Activated CD4-positive, alpha-beta T cell treated with anti-CD3 and anti-CD28 coated beads, Interleukin-2, amount 50 U/mL, for 1 hour (primary cell): ENCODE measurements at places on chromosomes 3 and 15.

- no peak for DNase-seq
Observed at GRCh38 chr3:48016301-48016973, at the start of gene MAP4. Gene MAP4 (minus strand): TSS chr3:48016416. CDS start chr3:47998860, 17,556 bp downstream.

GRCh38 chr3:40971191-40972168 lies 227.8 kb upstream of the CTNNB1 start:
- DNase-seq = no peak

- no peak for DNase-seq
Observed at GRCh38 chr3:36964817-36965216, 20.0 kb upstream of the TRANK1 start.

DNA sequence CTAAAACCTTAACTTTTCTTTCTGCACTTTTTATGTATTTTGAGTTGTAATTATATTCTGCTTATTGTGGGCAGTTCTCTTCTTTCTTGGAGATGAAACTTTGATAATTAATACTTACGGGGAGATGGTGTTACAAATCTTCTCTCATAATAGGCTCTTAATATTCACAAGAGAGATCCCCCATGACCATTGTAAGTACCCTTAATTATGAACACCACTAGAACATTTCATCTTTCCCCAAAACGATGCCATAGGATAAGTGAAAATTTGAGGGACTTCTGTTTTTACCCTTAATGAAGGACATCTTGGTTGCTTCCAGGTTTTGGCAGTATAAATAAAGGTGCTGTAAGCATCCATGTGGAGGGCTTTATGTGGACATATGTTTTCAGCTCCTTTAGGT lies 60.7 kb downstream of the PIAS1 start:
- DNase-seq = no peak

DNA sequence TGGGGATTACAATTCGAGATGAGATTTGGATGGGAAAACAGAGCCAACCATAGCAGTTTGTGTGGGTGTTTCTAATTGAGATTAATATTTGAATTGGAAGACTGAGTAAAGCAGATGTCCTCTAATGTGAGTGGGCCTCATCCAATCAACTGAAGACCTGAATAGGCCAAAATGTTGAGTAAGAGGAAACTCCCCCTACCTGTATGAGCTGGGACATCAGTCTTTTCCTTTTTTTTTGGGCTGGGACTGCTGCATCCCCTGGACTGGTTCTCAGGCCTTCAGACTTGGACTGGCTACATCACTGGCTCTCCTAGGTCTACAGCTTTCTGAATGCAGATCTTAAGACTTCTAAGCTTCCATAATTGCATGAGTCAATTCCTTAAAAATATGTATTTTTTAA lies 144.1 kb downstream of the CD47 start:
- no peak for DNase-seq

GRCh38 chr3:52231502-52232278 lies 6.2 kb upstream of the TLR9 start:
- DNase-seq = peak; percentile 92

- no peak for DNase-seq
Observed at GRCh38 chr3:113151461-113152031, 59.8 kb upstream of the BOC start.

DNA sequence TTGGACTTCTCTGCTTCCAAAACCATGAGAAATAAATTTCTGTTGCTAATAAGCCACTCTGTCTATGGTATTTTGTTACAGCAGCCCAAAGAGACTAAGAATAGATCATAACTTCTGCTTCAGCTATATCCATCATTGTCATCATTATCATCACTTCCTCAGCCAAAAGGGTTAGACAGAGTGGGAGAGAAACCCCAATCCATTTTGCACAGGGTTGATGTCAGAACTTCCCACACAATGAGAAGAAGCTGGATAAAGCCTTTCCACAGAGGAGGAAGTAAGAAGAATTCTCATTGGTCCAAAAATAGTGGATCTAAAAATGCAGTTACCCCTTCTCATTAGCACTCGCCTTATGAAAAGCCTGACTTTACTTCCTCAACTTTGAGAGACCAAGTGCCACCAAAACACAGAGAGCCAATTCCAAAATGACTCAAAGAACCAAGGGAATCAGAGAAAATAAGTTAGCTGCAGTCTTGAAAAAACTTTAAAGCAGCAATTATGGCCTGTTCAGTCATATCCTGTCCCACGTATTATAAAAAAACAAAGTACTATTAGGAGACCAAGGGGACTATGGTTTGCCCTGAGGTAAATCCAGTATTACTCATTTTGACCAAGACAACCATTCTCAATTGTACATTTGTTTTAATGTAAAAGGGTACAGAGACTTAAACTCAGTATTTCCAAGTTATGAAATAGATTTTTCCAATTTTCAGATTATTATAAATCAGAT lies 80.2 kb downstream of the WNT5A start:
- no peak for DNase-seq

GRCh38 chr3:121869736-121870135 lies 24.5 kb upstream of the SLC15A2 start:
- DNase-seq = no peak

DNA sequence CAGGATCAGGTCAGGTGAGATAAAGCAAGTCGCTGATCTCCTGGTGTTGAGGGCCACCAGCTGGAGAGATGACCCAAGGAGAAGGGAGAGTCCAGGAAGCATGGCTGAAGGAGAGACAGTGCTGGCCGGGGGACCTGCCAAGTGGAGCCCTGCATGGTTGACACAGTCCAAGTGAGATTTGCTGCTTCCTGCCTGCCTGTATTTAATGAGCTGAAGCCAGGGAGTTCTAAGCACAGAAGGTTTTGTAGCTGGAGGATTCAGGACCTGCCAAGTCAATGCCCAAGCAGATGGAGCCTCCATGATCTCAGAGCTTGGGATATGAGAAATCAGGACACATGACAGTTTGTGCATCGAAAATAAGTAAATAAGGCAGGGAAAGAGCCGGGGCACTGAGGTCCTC lies 125.6 kb downstream of the SRGAP3 start:
- no peak for DNase-seq

- no peak for DNase-seq
Observed at GRCh38 chr3:169278667-169279066, 384.8 kb downstream of the MECOM start.

GRCh38 chr3:13077431-13078162 lies 4.4 kb upstream of the IQSEC1 start:
- no peak for DNase-seq

DNA sequence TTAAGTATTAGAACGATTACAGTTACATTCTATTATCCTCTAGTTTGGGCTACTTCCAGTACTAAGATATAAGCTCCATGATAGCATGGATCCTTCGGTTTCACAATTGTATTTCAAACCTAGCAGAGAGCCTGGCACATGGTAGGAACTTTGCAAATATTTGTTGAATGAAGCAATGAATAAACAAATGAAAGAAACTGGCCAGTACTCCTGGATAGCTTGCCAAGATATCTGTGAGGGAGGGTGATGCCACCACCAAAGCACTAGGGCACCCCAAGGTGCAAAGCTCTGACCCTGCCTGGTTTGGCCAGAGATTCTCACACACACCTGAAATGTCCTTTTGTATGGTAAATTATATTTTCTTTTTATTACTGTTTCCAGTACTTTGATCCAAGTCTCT lies 44.3 kb upstream of the PLAAT1 start:
- no peak for DNase-seq

- DNase-seq = no peak
Observed at GRCh38 chr3:154062513-154062912, 58.7 kb upstream of the ARHGEF26 start.

GRCh38 chr15:68888419-68888818 lies 41.9 kb upstream of the SPESP1 start:
- DNase-seq = no peak

DNA sequence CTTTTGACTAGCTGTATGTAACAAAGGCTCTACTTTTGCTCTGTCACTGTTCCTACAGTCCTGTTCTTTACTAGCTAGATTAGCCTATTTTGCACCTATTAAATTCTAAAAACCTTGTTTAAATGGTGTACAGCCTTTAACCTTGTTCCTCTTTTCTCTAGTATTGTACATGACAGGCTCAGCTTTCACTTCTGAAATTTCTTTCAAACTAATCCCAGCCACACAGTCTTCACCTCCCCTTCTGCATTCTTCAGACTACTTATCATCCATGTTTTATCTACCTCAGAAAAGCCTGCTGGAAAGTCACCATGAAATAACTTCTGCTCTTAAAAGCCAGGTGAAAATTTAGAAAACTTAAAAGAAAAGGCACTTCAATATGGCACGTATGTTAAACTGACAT lies 122.4 kb downstream of the NECTIN3 start:
- no peak for DNase-seq

GRCh38 chr15:99909592-99910295 lies 176.5 kb upstream of the LYSMD4 start:
- no peak for DNase-seq
